AG08396 (cell line): ENCODE measurements at places on chromosomes 16 and 17.
A peak's percentile ranks its signal among the peaks of the same experiment; 100 is the strongest.

GRCh38 chr17:60717814-60718213 is 40.2 kb downstream of the BCAS3 start:
- no peak for DNase-seq

GRCh38 chr17:78359321-78359996 is 418 bp downstream of the SOCS3 start:
- DNase-seq: peak; percentile 66

DNA sequence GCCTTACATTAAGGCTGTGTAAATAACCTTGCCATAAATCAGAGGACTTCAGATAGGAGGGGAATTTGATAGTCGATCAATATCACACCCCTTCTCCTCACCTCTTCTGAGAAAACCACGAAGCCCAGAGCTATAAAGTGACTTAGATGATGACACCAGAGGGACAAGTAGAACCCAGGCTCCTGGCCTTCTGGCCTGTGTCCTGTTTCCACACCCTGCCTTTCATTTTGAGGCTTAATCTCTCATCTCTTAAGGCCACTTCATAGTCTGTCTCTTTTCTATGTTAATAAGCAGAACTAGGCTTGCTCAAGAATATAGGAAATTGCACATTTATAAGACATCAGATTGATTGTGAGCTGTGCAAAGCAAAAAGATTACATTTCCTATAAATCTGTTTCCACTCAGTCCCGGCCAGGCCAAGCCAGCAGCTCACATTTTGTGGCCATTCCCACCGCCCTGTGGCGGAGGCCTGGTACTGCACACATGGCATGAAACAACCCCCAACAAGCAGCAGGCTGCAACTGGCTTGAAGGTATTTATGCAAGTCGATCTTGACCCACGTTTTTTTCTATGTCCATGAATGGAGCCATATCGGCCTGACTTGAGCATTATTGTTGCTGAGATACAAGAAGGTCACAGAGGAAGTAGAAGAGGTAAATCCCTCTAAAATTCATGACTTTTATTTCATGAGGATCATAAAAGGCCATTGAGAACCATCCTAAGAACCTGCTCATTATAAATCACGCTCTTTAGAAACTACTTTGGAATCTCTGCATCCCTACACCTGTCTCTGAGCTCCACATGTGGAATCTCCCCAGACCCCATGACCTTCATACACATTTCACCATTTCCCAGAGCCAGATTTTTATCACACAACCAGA is 93.7 kb downstream of the PMP22 start:
- peak; percentile 74 for DNase-seq

DNA sequence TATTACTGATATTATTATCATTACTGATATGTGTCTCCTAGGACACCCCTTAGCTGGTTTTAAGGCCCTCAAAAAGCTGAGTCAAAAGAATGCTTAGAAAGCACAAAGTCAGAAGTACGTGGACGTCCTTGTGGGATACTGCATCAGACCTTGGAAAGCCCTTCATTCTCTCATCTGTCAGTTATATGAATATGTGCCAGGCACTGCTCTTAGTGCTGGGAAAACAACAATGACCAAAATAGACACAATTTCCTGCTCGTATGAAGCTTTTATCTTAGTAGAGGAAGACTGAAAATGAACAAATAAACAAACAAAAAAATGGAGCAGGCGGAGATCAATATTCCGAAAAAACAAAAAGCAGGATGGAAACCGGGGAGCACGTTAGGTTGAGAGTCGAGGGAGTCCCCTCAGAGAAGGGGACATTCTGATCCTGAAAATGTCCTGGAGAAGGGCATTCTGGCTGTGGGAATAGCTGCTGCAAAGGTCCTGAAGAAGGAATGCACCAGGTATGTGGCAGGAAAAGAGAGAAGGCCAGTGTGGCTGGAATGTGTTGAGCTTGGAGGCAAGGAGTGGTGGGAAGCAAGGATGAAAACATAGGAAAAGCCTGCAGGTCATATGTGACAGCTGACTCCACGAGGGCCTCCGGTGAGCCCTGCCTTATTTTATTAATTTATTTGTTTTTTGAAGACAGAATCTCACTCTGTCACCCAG is 15.5 kb upstream of the TMEM94 start:
- DNase-seq: no peak

DNA sequence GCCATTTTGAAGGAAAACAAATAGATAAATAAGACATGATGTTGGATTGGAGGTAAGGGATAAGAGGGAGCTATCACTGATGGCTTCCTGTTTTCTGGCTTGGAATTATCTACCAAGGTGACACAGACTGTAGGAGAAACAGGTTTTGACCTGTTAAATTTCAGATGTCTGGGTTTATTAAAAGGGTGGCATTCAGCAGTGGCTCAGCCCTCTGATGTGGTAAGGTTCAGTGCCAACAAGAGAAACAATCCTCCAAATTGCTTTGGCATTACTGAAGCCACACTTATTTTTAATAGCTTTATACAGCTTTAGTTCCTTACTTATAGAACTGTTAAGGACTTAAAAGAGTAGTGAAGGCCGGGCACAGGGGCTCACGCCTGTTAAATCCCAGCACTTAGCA is 37.0 kb upstream of the AKAP1 start:
- no peak for DNase-seq

DNA sequence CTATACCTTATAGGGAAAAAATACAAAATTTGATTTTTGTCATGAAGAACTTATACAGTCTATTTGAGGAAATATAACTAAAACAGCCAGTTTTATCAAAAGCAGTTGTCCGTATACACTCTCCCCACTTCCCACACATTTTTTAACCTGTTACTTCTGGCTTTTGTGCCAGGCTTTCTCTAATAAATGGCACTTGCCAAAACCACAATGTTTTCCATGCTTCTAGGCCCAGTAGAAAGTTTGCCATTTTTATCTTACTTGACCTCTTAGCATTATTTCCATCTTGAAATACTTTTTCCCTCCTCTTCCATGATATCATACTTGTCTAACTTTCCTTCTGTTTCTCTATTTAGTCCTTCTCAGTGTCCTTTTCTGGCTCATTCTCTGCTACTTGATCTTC is 38.8 kb downstream of the EFCAB5 start:
- DNase-seq: no peak

DNA sequence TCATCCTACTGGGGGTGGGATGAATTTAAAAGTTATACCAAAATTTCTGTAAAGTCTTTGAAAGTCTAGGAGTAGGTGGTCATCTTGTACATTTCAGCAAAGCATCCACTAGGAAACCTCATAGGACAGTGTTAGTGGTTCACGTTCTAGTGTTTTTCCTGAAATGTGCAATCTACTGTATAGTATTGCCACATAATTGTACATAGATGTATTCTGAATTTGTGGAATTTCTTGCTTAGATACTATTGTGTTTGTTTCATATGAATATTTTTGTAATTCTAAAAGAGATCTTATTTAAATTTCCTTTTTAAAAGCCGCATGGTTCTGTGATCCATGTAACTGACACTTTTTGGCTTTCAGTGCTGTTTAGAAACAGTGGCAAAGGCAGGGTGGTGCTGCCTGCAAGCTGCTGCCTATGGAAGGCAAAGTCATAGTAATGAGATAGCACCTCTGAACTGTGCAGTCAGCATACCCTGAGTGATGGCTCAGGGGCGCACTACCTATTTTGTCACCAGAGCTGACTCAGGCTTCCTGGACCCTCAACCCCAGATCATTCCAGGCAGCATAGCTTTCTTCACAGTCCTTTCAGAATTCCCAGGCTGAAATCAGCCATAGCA is 193.3 kb downstream of the MRTFB start:
- no peak for DNase-seq

- no peak for DNase-seq
These were observed 18.4 kb downstream of the LDHD start for GRCh38 chr16:75097941-75098901.

DNA sequence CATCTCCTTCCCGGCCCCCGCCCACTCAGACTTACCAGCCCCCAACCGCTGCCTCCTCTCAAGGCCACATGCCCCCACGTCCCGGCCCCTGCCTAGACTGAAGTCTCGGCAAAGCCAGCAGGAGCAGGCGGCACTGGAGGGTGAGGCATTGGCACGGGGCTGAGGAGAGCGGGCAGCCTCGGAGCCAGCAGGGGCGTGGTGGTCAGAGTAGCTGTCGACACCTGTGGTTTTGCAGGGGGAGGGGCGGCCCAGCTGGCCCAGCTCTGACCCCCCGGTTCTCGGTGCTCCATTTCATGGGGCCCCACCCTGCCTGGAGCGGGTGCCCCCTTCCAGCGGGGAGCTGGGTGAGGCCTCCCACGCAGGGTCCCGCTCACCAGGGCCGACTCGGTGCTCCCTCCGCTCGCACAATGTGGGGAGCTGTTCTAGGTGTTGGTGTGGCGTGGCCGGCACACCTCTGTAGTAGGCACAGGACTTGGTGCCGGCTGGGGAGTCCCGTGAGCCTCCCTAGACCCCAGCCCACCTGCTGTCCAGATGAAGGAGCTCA is 4.7 kb downstream of the CDH15 start:
- DNase-seq: no peak

DNA sequence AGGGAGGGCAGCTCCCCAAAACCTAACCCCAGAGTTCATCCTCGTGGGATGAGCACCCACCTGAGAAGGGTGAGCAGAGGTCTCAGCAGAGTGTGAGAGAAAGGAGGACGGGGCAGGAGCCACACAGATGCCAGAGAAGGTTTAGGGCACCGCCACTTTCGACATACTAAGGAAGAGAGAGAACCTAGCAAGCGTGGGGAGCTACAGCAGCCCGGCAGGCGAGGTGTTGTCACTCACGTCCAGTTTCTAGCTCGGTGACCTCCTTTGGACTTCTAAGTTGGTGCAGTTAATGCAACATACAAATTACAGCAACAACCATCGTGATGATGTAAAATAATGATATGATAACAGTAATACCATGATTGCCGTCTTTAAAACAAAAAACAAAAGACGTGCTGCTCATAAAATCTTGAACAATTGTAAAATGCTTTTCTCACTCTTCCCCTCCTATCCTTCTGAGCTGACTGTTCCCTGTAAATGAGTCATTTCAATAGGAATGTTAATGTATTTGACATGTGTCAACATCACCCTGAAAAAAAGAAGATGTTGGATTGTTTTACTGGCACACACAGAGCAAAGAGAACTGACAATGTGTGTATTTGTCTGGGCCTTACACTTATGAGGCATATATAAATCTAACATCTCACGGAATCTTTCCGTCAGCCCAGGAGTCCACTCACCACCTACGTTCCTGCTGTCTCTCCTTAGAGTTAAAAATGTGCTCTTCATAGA is 158.2 kb upstream of the MAF start:
- no peak for DNase-seq

- DNase-seq: no peak
These were observed 2101.9 kb downstream of the TP53TG3F start for GRCh38 chr16:35561346-35561745.

- peak; percentile 77 for DNase-seq
These were observed 7.6 kb downstream of the CCDC57 start for GRCh38 chr17:82204831-82205719.

DNA sequence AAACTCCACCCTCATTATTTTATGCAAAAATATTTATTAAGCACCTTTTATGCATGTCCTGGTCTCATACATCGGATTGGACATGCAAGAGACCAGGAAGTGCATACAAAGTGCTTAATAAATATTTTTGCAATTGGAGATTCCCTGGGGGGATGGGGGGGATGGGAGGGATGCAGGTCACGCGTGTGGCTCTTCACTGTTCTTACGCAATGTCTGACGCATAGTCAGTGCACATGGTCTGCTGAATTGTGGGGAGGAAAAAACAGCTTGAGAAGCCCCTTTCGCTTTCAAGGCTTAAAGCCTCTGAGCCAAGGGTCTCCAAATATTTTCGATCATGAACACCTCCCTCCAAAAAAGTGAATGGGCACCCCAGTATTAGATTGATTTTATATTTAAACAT is 96.7 kb upstream of the XYLT1 start:
- DNase-seq: no peak

DNA sequence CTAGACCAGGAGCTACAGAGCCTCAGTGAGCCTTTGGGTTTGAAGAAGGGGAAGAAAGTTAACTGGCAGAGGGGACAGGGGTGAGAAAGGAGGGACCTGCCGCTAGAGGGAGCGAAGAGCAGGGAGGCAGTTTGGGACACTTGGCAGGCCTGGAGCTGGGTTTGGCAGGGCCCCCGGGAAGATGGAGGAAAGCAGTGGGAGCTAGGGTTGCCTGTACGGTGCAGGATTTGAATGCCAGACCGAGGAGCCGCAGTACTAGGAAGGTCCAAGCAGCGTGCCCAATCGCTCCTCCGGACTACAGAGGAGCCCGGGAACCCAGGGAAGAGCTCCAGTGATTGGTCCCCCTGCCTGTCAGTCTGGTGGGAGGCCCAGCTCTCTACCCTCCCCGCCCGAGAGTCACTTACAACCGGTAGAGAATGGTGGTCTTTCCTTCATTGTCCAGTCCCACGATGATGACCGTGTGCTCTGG is 1.3 kb downstream of the ARL5C start:
- DNase-seq: peak; percentile 97

- no peak for DNase-seq
These were observed 1.1 kb downstream of the KRT31 start for GRCh38 chr17:41396340-41396739.

- DNase-seq: no peak
These were observed 14.5 kb downstream of the KIF19 start for GRCh38 chr17:74340470-74341023.

GRCh38 chr17:40791787-40792436 is 7.8 kb downstream of the KRT28 start:
- DNase-seq: peak; percentile 47

DNA sequence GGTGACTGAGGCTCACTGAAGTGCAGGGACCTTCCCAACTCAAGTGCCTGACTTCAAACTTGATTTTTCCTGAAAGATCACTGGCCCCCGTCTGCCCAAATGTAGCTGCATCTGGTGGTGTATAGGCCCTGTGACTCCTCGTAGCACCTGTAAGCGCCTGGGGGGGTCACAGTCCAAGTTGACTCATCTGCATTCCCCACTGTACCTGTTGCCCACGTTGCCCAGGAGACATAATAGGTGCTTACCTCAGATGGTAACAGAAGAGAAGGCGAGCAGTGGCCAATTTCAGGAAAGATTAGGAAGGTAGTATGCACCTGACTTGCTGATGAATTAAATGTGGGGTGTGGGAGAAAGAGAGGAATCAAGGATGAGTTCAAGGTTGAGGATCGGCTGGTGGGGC is 44.1 kb upstream of the EMP2 start:
- no peak for DNase-seq

- no peak for DNase-seq
These were observed 686 bp upstream of the MIEF2 start for GRCh38 chr17:18259621-18260331.

DNA sequence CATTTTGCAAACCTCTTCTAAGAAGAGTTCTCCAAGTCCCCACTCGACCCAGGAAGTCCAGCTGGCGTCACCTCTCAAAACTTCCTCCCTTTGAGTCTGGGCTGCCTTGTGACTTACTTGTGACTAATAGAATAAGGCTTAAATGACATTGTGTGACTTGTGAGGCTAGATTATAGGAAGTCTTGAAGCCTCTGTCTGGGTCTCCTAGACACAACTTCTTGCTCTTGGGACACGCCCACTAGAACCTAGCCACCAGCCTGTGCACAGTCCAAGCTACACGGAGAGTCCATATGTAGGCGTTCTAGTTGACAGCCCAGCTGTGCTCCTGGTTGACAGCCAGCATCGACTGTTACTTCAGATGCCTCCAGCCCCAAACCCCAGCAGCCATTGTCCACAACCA is 66.7 kb upstream of the TANC2 start:
- no peak for DNase-seq
